Astrocyte of the spinal cord (primary cell): ENCODE measurements at places on chromosomes 3 and 15.

- no peak for DNase-seq
Observed at GRCh38 chr15:84778194-84778593, 29.8 kb downstream of the ZNF592 start.

DNA sequence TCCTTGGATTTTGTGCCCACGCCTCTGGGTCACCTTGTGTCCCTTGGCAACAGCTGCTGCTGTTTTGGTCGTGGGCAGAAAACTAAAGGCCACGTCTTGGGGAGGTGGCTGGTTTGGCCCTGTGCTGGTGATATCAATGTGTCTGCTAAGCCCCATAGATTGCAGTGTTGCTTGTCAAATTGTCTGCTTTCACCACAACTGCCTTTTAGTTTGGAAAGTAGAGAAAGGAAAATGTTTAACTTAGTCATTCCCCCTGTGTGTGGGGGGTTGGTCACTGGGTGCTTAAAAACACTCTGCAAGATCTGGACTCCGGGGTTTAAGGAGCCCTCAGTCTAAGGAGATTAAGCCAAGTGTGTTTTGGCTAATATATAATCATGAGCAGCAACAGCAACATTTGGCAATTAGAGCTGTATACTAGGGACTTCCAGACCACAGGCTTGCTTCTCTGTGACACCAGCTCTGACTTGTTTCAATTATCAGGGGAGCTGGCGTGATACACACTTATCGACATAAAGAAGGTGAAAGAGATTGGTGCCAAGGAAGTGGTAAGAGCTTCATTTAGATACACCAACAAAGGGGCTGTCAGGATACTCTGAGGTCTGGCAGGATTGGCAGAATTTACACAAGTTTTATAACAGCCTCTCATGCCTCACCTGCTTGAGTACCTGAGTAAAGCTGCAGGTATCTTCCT lies 3.5 kb downstream of the SMAD3 start:
- DNase-seq, result peak; percentile 59

DNA sequence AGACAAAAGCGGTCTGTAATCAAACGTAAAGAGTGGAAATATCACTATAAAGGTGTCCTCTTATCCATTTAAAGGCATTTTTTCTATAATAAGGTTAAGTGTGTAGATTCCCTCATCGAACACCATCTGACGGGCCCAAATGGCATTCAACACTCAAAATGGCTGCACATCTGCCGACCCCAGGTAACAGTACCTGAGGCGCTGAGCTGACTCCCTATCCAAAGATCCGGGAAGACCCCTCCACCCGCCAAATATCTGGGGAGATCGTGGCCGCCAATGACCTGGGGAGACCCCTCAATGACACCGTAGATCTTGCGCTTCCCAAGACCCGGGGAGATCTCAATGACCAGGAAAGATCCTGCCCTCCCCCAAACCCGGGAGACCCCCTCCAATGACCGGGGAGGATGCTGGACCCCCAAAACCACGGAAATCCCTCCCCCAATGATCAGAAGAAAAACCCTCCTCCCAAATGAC lies 476 bp downstream of the IP6K2 start:
- no peak for DNase-seq

DNA sequence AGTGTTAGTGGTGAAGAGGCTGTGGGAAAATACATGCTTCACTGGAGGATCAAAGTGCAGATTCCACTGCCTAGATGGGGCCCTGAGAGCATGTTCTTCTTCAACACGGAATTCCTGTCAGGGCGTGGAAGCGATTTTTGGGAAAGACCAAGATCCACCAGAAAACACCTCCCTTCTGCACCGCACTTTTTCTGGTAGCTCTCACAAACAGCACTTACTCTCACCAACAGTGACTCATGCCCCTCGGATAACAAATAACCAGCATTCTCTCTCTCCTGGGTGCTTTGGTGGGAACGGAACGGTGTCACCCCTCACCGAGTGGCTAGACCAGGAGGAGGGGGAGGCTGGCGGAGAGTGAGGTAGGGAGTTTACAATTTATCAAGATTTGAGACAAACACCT lies 40.1 kb downstream of the ADAMTSL3 start:
- DNase-seq, result peak; percentile 23

- DNase-seq, result no peak
Observed at GRCh38 chr3:60402931-60403330, 848.3 kb downstream of the FHIT start.

GRCh38 chr3:133191818-133192217 lies 153.6 kb downstream of the TMEM108 start:
- no peak for DNase-seq

GRCh38 chr3:128492671-128493569 lies at the start of gene GATA2:
TSS of gene GATA2 (minus strand) at chr3:128493201. CDS start at chr3:128487031, 6,170 bp downstream.
- DNase-seq, result no peak

DNA sequence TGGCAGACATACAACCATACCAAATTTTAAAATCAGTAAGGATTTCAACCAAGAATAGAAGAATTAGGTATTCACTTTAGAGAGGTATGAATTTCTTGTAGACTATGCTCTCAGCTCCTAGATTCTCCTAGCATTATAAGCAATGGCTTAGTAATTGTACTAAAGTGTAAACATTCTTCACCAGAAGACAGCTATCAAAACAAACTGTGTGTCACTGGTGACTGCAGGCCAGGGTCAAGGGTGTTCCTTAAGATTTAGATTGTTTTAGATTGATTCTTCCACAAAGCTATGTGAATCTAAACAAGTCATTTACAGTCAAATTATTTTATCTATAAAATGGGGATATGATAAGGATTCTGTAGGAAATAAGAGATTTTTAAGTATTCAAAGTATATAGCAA lies 23.1 kb upstream of the GP5 start:
- peak; percentile 18 for DNase-seq

- peak; percentile 61 for DNase-seq
Observed at GRCh38 chr15:35444557-35445204, 101.3 kb downstream of the DPH6 start.

GRCh38 chr3:71240034-71240433 lies 343.5 kb downstream of the FOXP1 start:
- DNase-seq, result no peak

- DNase-seq, result no peak
Observed at GRCh38 chr3:89932882-89933281, 825.5 kb downstream of the EPHA3 start.

- no peak for DNase-seq
Observed at GRCh38 chr3:148457886-148458285, 239.8 kb upstream of the AGTR1 start.

DNA sequence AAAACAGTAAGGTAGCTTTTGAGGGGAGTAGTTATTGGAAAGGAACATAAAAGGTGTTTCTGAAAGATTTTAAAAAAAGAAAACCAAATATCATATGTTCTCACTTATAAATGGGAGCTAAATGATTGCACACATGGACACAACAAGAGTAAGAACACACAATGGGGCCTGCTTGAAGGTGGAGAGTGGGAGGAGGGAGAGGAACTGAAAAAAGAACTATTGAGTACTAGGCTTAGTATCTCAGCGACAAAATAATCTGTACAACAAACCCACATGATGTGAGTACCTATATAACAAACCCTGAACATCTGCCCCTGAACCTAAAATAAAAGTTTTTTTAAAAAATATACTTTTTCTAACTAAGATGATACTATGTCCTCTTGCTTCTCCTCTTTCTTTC lies 138.3 kb downstream of the CGGBP1 start:
- DNase-seq, result no peak

DNA sequence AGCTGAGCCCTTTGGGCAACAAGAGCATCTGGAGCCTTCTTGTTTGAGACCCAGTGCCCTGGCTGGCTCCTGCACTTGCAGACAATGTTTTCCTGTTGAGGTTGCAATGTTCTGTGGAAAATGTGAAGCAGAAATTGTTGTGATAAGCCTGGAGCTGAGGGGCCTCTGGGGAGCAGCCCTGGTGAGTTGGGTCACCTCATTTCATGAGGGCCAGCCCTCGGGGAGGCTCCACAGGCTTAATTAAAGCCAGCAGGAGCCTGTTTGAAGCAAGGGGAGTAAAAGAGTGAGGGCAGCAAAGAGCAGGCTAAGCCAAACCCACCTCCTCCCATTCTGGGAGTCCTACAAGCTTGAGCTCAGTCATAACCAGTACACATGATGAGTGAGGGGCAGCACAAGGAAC lies 154.3 kb downstream of the ALDH1A2 start:
- no peak for DNase-seq

DNA sequence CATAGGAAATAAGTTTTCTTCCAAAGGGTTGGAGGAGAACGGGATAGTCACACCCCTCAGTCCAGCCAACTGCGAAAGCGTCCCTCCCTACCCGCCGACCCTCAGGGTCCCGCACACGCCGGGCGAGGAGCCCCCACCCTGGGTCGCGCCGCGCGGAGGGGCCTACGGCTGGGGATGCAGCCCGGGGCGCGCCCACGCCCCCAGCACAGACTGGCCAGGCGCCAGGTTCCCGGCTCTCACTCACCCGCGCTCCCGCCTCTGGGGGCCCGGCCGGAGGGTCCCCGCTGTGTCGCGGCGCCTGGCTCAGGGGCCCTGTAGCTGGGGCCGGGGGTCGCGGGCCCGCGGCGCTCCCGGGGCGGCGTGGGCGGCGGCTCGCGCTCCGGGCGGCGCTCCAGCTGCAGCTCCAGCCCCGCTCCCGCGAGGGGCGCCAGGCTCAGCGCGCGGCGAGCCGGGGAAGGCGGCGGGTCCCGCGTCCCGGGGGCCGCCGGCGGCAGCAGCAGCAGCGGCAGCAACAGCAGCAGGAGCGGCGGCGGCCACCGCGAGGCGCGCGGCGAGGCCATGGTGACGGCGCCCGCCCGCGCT lies 375 bp downstream of the HEG1 start:
- DNase-seq, result no peak

DNA sequence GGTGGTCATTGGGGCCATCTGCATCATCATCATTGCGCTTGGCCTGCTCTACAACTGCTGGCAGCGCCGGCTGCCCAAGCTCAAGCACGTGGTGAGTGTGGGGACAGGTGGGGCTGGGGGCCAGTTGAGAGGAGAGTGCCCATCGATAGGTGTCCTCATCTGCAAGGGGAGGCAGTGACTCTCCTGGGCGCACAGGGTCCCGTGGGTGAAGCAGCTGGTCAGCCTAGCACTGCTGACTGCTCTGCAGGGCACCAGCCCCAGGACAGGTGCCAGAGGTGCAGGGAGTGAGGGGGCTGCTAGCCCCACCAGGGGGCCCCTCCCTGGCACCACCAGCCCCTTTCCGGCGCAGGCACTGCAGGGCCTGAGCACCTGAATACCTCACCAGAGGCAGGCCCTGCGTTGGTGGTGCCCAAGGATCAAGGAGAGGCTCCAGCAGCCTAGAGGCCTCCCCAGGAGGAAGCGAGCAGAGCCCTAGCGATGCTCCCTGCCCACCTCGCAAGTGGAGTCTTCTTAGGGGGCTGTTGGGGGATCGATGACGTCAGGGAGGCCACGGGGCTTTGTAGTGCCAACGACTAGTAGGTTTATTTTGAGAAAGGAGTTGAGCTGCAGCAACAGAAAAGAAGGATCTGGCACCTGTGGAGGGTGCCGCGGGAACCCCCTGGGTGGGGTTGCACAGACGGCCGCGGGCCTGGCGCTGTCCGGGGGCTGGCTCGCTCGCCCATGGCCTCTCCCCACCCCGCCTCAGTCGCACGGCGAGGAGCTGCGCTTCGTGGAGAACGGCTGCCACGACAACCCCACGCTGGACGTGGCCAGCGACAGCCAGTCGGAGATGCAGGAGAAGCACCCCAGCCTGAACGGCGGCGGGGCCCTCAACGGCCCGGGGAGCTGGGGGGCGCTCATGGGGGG lies 976 bp upstream of the ABTB1 start:
- no peak for DNase-seq

- no peak for DNase-seq
Observed at GRCh38 chr15:78090422-78091063, 1.8 kb upstream of the SH2D7 start.

- peak; percentile 18 for DNase-seq
Observed at GRCh38 chr3:154971341-154971740, 108.8 kb upstream of the MME start.

DNA sequence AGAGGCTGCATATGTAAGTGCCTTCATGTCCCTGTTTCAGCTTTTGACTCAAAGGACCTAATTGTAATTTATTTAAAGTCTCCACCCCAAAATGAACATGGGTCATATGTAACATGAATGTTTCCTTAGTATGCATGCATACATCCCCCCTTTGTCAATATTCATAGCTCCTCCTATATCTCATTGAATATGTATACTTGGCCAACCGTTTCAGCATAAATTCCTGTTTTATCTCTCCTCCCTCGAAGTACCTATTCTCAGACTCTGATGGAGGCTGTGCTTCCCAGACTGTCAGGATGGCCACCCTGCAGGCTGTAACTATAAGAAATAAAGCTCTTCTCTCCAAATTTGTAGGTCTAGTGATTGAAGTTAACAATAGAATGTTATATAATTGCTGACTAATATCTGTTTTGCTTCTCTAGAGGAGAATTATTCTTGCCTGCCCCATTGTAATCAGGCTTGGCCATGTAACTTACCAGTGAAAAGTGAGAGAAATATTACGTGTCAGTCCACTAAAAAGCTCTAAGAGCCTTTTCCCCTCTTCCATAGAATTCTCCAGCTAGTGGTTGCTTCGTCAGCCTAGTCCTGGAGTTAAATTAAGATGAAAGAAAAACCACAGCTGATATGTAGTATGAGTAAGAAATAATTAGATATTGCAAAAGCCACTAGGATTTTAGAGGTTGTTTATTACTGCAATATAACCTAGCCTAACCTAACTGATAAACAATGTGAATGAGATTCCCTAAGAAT lies 245.1 kb downstream of the ZNF385D start:
- DNase-seq, result peak; percentile 49

- DNase-seq, result no peak
Observed at GRCh38 chr15:39743611-39744010, 39.0 kb downstream of the FSIP1 start.

GRCh38 chr3:140552403-140552802 lies 125.5 kb upstream of the TRIM42 start:
- no peak for DNase-seq

DNA sequence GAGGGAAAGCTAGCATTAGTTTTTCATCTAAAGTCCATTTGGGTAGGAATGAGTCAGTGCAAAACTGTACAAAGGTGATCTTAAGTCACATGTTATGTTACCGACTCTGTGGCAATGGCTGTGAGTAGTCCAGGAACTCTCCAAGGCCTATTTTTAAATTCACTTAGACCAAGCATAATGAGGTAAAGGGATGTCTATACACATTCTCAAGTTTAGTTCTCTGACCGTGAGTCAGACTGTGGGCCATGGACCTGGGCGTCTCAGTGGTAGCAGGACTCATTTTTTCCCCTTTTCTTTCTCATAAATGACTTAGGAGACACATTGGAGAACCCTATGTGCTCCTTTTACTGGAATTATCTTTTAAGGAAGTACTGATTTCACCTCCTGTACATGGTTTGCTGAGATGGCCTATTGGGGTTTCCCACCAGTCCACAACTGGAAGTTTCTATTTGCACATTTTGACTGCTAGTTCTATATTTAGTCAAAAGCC lies 488.7 kb upstream of the TPRG1 start:
- peak; percentile 97 for DNase-seq
